ENCODE measurements at places on chromosomes 4 and X.
A peak's percentile ranks its signal among the peaks of the same experiment; 100 is the strongest.

DNA sequence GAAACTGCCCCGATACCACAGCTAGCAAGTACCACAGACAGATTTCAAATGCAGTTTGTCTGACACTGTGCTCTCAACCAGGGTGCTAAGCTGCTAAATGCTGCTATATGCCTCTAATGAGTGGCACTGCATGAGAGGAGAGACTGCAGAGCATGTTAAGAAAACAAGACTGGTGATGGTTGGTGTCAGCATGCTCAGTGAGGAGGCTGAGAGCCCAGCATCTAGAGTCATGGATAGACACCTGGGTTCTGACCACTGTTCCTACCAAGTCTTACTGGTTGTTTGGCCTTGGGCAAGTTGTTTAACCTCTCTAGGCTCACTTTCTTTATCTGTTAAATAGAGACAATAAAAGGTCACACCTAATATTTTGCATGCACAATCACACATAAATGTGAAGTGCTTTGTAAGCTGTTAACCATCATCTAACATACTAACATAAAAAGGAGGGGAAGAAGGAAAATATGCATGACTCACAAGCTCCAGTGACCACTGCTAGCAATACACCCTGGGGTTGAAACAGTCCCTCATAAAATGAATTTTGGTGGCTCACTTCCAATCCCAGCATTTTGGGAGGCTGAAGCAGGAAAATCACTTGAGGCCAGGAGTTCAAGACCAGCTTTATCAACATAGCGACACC lies 20.7 kb downstream of the HHIP start:
- DNase-seq = no peak

- no peak for DNase-seq
Measured at GRCh38 chr4:147855571-147856009, 123.7 kb downstream of the ARHGAP10 start.

- no peak for DNase-seq
Measured at GRCh38 chr4:160371446-160371845, 1268.6 kb downstream of the RAPGEF2 start.

DNA sequence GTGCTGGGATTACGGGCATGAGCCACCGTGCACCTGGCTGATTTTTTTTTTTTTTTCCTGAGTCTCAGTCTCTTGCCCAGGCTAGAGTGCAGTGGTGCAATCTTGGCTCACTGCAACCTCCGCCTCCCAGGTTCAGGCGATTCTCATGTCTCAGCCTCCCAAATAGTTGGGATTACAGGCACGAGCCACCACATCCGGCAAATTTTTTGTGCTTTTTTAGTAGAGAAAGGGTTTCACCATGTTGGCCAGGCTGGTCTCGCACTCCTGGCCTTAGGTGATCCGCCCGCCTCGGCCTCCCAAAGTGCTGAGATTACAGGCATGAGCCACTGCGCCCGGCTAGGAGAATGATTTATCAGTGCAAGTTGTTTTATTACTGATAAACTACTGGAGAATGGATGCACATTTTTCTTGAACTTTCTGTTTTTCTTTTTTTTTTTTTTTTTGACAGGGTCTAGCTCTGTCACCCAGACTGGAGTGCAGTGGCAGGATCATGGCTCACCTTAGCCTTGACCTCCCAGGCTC lies 39.7 kb upstream of the DHRSX start:
- DNase-seq = no peak

DNA sequence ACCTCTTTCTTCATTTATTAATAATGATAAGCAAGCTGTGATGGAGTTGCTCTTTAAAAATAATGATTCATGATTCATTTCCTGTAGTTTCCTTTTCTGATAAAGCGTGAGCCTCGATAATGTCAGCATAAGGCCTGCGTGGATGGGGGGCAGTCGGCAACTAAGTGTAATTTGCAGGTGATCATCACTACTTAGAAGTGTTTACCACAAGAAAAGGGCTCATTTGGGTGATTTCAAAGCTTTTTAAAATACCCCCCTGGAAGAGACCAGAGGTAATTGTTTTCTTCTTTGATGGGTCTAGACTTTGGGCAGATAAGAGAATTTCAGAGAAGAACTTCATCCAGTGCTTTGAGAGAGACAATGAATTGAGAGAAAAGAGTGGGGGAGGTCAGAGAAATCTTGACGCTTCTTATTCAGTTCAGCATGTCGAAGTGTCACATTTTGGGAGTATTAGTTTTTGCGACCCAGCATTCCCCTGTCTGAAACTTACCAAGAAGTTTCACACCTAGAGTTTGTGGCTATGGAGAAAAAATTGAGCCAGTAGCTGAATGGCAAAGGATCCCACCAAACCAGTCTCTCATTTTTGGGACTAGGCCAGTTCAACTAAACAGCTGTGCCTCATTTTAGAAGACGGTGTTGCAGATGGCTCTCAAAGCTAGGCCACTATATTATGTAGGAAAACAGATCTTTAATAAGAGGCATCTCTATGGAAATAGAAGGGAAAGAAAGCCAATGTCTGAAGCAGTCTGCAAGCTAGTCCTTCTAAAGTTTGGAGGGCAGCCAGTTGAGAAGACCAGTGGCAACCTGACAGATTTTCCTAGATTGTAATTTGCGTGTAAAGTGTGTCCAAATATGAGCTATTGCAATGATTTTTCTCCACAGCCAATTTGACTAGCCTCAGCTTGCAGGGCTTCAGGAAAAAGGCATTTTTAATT lies 171.0 kb upstream of the PPP1R2C start:
- DNase-seq = no peak

GRCh38 chr4:40516651-40517050 lies 113.0 kb downstream of the RBM47 start:
- no peak for DNase-seq

DNA sequence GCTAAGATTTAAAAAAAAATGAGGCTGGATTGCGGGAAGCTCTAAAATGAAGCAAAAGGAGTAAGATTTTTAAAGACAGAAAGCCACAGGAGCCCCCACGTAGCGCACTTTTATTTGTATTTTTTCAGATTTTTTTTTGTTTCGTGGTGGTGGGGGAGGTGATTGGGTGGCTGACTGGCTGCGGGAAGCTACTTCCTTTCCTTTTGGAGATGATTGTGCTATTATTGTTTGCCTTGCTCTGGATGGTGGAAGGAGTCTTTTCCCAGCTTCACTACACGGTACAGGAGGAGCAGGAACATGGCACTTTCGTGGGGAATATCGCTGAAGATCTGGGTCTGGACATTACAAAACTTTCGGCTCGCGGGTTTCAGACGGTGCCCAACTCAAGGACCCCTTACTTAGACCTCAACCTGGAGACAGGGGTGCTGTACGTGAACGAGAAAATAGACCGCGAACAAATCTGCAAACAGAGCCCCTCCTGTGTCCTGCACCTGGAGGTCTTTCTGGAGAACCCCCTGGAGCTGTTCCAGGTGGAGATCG lies 908 bp downstream of the PCDH10 start:
- DNase-seq = no peak

DNA sequence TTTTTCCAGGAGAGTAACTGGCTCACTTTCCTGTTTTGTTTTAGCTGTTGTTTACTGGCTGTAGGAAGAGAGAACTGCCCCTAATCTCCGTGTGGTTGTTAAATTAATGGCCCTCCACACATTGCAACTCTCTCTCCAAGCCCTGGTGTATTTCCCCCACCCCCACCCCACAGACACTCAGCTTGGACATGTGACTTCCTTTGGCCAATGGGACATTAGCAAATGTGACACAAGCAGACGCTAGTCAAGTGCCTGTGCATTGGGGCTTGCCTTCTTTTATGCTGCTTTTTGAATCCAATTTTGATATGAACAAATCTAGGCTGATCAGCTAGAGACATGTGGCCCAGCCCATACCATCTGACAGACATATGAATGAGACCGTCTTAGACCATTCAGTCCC lies 59.6 kb upstream of the TAB3 start:
- no peak for DNase-seq

- no peak for DNase-seq
Measured at GRCh38 chrX:30308263-30309138, 689 bp downstream of the NR0B1 start.

DNA sequence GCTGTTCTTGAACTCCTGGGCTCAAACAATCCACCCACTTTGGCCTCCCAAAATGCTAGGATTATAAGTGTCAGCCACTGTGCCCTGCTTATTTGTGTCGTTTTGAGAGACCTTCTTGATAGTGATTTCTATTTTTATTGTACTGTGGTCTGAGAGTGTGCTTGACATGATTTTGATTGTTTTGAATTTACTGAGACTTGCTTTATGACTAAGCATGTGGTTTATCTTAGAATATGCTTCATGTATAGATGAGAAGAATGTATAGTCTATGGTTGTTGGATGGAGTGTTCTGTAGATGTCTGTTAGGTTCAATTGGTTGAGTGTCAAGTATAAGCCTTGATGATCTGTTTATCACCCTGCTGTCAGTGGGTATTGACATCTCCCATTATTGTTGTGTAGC lies 789.3 kb downstream of the IL1RAPL1 start:
- no peak for DNase-seq

DNA sequence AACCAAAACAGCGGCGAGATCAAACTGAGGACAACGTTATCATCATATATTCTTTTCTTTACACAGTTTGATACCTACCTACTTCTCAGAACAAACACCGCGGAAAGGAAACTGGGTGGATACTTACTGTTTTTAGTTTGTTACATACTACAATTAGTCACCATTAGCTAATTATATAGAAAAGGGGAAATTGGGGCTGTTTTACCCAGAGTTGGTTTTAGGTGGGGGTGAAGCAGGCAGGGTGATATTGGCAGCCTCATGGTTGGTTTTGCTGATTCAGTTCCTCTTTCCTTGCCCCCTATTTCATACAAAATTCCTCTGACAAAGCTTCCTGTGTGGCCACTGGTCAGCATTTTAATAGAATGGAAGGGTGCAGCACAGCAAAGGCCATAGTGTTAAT lies 77.8 kb downstream of the SORBS2 start:
- no peak for DNase-seq

DNA sequence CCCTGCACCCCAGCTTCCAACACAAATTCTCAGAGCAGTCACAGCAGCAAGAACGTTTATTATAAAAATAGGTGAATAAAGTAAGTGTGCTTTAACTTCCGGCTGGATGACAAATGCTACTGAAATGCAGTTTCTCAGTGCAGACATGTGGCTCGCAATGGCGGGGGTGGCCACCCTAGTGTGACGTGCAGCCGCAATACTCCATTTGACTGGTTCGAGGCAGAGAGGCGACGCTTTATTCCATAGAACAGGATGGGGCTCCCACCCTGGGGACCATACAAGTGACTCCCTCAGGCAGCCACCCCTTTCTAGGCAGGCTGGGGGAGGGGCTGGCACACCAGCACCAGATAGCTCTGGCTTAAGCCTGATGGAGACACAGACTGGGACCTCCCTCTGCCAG lies 14.5 kb downstream of the TNIP2 start:
- no peak for DNase-seq

- DNase-seq = no peak
Measured at GRCh38 chrX:64151911-64152310, 53.6 kb downstream of the AMER1 start.

DNA sequence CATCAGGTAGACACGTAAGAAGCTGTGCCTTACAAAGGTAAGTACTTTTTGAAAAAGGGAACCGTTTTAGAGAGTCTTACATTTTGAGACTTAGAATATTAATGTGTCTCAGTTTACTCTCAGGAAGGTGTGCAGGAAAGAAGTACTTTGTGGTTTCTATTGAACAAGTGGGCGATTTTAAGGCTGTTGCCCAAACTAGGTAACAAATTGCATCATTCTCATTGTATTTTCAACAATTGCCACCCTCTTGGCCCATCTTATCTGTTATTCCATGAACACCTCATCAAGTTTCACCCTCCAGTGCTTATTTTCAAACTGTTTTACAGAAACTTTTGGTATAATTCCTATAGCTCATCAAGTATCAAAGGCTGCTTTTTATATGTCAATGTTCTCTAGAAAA lies 158.3 kb downstream of the SLC4A4 start:
- no peak for DNase-seq

DNA sequence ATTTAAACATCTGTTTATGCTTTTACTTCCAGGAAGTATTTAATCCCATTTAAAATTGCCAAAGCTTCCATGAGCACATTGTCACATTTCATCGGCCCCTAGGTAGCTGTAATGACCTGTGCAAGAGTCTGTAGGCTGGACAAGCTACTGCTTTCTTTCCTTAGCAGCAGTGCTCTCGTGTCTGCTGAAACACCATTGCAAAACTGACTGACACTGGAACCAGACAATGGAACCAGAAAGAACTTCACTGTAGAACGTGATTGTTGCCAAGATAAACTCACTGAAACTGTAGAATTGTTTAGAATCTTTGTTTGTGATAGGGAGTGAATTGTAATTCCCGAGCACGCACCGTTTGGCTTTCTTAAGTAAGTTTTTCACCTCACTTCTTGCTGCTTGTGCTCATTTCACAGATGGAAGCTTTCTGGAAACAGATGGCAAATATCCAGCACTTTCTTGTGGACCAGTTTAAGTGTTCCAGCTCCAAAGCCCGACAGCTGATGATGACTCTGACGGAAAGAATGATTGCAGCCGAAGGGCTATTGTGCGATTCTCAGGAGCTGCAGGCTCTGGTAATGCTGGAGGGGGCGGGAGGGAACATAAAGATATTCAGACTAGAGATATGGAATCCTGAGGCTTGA lies 36.9 kb downstream of the EVC start:
- peak; percentile 50 for DNase-seq

- DNase-seq = peak; percentile 18
Measured at GRCh38 chr4:83012200-83012686, 1.6 kb upstream of the LIN54 start.

DNA sequence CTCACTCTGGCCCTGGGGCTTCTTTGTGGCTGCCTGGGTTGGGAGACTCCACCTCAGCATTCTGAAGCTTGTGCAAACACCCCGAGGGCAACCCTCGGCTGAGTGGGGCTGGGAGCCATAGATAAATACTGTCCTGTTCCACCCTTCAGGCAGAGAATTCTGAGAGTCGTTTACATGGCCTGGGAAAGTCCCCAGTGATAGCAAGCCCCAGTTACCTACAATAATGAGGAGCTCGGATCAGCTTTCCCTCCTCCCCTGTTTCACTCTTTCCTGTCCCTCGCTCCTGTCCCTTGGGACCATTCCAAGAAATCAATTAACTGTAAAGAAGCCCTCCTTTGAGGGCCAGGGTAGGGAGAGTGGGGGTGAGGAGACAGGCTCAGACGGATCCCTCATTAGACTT lies 31.6 kb upstream of the DDX3X start:
- DNase-seq = no peak

- no peak for DNase-seq
Measured at GRCh38 chrX:2547736-2548135, 47.0 kb upstream of the DHRSX start.

- no peak for DNase-seq
Measured at GRCh38 chr4:8236106-8236919, 33.2 kb upstream of the HTRA3 start.

DNA sequence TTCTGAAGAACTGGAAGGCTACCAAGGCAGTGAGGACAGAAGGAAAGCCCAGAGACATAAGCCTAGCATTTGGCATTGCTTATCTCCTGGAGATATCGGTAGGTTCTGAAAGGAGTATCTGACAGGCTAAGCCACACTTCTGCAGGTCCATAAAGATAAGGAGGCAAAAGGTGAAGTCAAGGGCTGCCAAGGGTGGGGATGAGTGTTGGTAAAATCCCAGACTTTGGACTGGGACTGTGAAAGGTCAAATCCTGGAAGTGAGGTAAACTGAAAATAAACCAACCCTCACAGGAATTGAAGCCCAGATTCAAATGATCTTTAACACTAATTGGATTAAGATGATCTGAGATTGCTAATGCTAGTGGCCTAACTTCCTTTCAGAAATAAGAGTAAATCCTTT lies 27.4 kb downstream of the GK start:
- DNase-seq = no peak

- no peak for DNase-seq
Measured at GRCh38 chrX:15087747-15088146, 182.1 kb downstream of the ASB9 start.

- no peak for DNase-seq
Measured at GRCh38 chrX:316351-317325, 2.0 kb downstream of the GTPBP6 start.

Data from right renal pelvis (tissue), 4 donors.